ENCODE measurements at places on chromosomes 3 and 15. TPM values are rescaled to one million over a fixed set of nuclear protein-coding genes. Genes with fewer than 3 reads are reported as not detected.

- DNase-seq = no peak
Measured at GRCh38 chr3:127275287-127275781, 12.5 kb downstream of the PRR20G start.

DNA sequence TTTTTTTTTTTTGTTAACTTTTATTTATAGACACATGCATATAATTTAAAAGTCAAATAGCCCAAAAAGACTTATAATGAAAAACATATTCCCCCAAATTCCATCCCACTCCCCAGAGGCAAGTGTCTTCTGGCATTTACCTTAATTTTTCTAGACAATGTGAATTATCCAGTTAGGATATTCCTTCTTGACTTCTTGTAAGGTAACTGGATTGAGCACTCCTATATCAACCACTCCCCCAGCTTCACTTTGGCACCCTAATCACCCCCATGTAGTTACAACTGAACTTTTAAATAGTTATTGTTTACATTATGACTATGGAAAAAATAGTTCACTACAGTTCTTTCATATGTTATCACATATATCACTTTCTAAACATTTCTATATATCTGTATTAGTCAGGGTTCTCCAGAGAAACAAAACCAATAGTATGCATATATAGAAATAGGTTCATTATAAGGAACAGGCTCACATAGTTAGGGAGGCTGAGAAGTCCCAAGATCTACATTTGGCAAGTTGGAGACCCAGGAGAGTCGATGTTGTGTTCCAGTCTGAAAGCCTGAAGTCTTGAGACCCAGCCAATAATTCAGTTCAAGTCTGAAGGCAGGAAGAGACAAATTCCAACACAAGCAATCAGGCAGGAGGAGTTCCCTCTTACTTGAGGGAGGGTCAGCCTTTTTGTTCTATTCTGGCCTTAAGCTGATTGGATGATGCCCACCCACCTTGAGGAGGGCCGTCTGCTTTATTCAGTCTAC is 175.8 kb downstream of the THSD4 start:
- no peak for DNase-seq

DNA sequence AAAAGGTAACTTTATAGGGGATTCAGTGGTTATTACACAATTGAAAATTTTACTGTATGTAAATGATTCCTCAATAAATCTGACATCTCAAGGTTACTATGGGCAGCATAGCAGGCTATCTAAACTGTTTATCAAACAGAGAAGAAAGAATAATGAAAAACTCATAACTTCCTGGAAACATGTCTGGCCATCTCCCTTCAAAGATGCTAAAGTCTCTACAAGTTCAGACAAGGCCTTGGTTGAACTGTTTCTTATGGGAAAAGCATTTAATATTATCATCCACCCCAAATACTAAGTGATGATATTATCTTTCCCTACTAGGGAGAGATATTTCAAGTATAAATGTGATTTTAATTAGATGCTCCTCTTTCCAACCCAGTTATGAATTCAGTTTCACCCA is 114.9 kb downstream of the ARRDC4 start:
- no peak for DNase-seq

DNA sequence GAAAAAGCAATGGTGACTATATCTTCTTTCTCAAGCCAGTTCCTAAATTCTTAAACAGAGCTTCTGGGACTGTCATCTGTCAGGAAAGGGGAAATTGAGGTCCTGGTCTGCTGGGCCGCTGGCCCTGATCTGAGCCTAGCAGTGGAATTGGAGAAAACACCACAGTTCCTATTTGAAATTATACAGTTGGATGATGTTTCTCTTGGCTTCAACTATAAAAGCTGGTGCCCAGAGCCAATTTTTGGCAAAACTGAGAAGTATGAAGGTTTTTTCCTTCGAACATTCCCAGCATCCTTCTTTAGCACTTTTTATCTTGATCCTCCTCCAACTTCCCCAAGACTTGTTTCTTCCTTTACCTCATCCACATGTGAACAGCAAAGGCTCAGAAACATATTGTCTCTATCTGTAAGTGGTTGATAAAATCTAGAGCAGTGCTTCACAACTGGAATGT is 83.9 kb downstream of the CD47 start:
- DNase-seq = no peak

DNA sequence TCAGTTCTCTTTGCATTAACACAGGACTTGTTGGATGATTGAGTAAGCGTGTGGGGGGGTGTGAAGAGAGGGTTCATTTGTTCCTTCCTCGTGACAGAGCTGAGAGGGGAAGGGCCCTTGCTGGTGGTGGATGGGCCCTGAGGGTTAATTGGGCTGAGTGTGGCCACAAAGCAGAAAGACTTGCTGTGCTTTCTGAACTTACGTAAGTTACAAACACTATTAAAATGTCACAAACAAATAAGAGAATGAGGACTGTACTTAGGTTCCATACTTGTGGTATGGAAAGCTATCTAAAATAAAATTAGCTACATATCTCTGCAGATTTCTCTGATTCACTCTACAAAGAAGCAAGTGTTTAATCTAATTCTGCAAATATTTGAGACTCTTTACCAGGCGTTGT is 231.3 kb downstream of the LPP start:
- no peak for DNase-seq

DNA sequence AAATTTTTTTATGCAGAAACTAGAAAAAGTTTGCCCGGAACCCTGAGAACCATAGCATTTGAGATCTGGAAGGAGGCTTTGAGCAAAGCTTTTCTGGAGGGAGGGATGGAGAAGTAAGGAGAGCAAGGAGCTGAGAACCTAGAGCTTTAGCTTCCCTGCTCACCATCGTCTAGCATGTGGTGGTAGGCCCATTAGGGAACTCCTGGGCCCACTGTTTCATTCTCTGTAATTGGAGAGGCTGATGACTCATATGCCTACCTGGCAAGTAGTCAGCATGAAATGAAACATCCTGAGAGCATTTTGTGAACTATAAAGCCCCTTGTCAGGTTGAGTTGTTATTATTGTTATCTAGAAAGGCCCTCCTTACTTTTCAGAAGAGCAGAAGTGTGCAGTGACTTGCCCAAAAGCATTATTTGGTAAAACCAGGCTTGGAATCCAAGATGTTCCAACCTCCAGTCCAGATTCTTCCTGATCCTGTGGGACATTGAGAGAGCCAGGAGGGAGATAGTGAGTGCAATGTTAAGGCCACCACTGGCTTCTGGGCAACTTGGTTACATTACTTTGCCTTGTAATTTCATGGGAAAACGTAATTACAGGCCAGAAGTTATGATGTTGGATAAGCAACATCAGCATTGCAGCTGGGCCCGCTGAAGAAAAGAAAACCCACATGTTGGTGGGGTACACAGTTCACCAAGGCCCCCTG is 104.5 kb upstream of the BFSP2 start:
- DNase-seq = no peak

FEZF2 gene
- not detected for total RNA-seq

TMEM158 gene
- total RNA-seq = 35.5 TPM
